ENCODE measurements at places on chromosomes 3 and 15. TPM values are rescaled to one million over a fixed set of nuclear protein-coding genes. Genes with fewer than 3 reads are reported as not detected.
A peak's percentile ranks its signal among the peaks of the same experiment; 100 is the strongest.

The PGBD4 gene
- total RNA-seq = 4.5 TPM

GRCh38 chr3:152183473-152183872 is 85.3 kb upstream of the MBNL1 start:
- DNase-seq = peak; percentile 8

DNA sequence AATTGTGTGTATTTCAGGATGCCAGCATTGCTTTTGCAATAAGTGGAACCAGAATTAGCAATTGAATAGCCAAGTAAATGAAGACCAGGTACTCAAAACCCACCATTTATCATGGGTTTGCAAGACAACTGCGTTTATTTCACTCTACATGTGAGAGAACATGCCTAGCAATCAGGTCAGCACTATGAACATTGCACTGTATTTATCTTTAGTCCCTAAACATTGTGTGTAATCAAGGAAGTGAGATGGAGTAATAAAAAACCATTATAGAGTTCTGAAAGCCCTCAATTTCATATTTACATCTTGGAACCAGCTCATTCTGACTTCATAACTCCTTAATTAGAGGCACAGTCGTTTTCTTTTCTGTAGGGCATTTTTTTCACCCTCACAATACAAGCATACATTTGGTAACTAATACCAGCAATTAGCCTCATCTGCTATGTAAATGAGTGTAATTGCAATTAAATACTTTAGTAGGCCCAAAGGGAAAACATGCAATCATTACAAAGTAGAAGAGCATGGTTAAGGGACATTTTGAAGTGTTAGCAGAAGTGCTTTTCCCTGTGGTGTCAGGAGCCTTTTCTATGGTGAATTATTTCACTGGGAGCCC is 153.1 kb upstream of the DPH6 start:
- no peak for DNase-seq

DNA sequence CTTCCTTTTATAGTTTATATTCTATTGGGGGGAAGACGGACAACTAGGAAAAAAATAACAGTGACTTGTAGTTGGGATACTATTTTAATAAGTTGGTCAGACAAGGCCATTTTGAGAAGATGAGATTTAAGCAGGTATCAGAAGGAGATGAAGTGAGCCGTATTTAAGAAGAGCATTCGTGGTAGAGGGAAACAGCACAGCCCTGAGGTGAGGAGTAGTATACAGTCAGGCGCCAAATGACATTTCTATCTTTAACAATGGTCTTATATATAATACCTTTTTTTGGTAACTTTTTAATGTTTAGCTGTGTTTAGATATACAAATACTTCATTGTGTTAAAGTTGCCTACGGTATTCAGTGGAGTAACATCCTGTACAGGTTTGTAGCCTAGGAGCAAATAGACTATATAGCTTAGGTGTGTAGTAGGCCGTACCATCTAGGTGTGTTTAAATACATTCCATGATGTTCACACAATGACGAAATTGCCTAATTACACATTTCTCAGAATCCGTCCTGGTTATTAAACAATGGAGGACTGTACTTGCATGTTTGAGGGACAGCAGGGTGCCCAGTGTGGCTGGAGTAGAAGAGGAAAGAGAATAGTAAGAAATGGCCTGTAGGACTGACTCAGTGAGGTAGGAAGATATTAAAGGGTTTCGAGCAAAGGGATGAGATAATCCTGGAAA is 1.6 kb downstream of the NKTR start:
- DNase-seq = no peak

GRCh38 chr3:27542476-27542875 is 58.3 kb upstream of the SLC4A7 start:
- no peak for DNase-seq

DNA sequence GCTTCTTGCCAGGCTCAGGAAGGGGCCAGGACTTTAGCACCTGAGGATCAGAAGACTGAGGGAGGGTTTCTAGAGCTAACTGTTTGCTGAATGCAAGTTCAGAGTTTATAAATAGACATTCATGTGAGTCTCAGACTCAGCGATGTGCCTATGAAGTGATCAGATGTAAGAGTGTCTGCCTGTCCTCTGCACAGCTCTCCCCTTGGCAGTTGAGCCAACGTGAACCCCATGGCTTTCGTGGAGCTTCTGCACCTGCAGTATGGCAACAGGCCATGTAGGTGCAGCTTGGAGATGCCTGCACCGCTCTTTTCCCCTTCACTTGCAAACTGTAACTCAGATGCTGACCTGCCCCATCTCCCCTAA is 141.9 kb downstream of the CHDH start:
- DNase-seq = no peak

All from frontal cortex (tissue), 4 donors.